ENCODE measurements at places on chromosomes 13 and 19. TPM values are rescaled to one million over a fixed set of nuclear protein-coding genes. Genes with fewer than 3 reads are reported as not detected.

DNA sequence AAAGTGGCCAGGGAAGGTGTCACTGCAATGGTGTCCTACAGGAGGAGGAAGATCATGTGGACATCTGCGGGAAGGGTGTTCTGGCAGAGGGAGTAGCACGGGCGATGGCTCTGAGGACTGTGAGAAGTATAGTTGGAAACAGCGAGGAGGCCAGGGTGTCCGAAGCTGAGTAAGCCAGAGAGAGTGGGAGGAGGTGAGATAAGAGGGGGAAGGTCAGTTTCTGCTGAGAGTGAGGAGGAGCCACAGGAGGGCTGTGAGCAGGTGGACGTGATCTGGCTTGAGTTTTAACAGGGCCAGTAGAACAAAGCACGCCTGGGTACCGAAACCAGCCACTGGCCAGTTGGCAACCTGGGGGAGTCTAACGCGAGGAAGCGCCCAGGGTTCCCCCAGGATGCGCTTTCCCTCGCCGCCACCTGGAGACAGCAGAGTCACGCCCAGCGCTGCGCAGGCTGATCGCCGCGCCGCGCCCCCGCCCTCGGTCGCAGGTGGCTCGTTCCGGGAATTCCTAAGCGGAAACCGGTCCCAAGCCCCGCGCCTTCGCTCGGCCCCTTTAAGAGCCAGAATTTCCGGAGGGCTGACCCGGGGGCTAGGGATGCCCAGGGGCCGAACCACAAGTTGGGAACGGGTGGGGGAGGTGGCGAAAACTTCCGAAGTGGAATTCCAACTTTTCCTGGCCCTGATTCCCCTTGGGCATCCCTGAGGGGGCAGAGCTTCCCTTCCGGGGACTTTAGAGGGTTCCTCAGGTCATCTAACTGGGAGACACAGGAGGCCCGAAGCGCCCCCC, 1.1 kb upstream of the LSR start:
- peak; percentile 91 for DNase-seq

SACS gene
- polyA plus RNA-seq: 12.2 TPM

DNA sequence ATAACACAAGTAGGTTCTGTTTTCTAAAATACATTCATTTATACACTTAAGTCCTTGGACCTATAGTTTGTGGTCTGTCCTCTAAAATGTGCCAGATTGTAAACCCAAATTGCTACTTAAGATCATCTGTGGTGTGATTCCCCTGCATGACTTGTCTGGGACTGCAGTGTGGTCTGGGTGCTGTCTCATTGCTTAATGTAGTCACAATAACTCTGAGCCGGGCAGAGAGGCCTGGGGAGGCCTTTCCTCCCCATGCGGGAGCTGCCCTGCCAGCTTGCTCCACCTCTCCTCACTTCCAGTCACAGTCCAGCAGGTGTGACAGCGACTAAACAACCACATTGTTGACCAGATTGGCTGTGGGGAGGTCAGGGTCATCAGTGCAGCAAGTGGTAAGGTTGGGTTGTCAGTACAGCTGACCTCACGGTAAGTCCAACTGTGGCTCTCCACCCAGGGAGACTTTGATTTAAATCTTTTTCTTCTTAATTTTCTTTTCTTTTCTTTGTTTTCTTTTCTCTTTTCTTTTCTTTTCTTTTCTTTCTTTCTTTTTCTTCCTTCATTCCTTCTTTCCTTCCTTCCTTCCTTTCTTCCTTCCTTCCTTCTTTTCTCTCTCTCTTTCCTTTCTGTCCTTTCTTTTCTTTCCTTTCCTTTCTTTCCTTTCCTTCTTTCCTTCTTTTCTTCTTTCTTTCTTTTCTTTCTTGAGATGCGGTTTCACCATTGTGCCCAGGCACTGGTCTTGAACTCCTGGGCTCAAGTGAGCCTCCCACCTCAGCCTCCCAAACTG, 4.4 kb upstream of the TUBA3C start:
- no peak for DNase-seq

- no peak for DNase-seq
Measured at GRCh38 chr13:27174766-27175455, 3.3 kb upstream of the USP12 start.

GRCh38 chr13:57865600-57866294, 234.2 kb downstream of the PCDH17 start:
- no peak for DNase-seq

DNA sequence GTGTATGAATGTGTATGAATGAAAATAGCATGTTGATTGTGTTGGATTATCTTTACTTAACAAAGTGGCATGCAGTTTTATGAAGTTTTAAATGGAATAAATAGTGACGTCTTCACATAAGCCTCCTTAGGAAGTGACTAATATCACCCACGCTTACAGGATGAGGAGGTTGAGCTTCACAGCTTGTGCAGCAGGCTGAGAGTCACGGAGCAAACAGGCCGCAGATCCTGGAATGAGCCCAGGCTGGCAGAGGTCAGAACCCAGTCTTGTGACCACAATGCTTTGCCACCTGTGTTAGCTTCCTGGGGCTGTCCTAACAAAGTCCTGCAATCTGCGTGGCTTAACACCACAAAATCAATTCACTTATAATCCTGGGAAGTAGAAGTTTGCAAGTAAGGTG, 20.8 kb downstream of the LAIR2 start:
- DNase-seq: no peak

- no peak for DNase-seq
Measured at GRCh38 chr13:113974304-113975281, 717 bp upstream of the C13orf46 start.

DACT3 gene
- 24.5 TPM for polyA plus RNA-seq

ADGRE1 gene
- 0.05 TPM for polyA plus RNA-seq

AMH gene
- polyA plus RNA-seq: 3.2 TPM

NLRP4 gene
- polyA plus RNA-seq: not detected

- no peak for DNase-seq
Measured at GRCh38 chr13:51556740-51557139, 27.5 kb upstream of the WDFY2 start.

- DNase-seq: no peak
Measured at GRCh38 chr19:2428756-2429711, 1.6 kb upstream of the TIMM13 start.

DNA sequence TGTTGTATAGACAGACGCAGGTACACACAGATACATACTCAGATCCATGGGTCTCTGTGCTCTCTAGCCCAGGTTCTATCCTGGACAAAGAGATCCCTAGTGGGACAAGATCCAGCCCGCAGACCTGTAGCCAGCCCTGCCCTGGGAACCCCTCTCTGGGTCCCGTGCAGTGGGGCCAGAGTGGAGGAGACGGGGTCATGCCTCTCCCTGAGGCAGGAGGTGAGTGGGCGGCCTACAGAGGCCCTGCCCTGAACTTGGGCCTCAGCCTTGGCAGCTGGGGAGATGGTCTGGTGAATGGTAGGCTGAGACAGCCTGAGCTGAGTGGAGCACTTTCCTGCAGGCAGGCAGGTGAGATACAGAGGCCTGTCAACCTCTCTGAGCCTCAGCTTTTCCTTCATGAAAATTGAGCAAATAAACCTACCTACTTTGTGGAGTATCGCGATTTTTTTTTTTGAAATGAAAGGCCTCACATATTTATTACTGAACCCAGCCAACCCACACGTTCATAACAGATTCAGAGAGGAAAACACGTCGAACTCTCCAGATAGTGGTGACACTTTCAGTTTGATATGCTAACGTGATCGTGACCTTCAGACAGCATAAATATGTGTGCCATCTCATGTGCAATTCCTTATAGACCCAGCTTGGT, 3.4 kb upstream of the JUND start:
- no peak for DNase-seq

GRCh38 chr13:27341616-27342015, 71.0 kb downstream of the RASL11A start:
- peak; percentile 72 for DNase-seq

DNA sequence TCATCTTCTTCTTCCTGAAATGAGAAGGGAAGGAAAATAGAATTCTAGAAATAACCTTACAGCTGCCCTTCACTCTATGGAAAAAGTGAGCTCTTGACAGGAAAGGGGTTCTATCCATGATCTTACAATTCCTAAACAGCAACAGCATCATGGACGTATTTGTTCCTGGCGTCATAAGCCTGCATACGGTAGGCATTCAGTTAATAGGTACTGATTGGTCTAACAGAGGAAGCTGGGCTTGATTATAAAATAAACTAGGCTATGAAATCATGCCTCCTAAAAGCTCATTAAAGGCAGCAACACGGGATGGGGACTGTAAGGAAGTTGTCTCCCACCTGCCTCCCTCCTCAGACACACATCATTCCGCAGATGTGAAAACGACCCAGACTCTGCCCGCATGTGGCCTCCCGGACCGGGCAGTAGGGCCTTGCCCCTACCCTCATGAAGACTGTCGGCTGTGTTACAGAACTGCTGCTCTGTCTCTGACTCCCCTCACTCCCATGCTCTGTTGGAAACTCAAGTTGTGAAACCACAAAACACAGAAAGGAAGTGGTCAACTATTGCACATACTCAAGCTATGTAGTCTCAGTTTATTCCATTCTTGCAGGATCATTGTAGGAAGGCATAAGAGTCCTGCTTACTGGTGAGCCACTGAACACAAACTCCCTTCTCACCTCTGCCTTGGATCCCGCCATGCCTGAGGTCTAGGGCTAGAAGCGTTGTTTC, 129.8 kb downstream of the DLEU7 start:
- no peak for DNase-seq

GRCh38 chr19:29375429-29376119, 150.2 kb upstream of the VSTM2B start:
- DNase-seq: no peak

- no peak for DNase-seq
Measured at GRCh38 chr13:95505265-95505664, 47.3 kb upstream of the CLDN10 start.

DNA sequence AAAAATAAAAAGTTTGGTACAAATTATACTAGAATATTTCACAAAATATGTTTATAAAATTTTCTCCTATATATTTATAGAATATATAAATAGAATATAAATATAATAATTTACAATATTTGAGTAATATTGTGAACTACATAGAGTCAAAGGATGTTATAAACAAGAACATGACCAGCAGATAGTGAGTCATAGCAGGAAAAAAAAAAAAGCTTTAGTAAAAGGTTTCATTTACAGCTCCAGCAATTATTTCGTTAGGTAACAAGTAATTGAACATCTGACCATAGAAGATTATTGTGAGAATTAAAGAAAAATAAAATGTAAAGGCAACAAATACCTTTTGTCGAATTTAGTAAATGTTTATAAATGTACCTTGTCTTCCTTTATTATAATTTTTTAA, 864.1 kb downstream of the PCDH17 start:
- DNase-seq: no peak

CYP2A7 gene
- polyA plus RNA-seq: 0.40 TPM

HCN2 gene
- 0.32 TPM for polyA plus RNA-seq

DNA sequence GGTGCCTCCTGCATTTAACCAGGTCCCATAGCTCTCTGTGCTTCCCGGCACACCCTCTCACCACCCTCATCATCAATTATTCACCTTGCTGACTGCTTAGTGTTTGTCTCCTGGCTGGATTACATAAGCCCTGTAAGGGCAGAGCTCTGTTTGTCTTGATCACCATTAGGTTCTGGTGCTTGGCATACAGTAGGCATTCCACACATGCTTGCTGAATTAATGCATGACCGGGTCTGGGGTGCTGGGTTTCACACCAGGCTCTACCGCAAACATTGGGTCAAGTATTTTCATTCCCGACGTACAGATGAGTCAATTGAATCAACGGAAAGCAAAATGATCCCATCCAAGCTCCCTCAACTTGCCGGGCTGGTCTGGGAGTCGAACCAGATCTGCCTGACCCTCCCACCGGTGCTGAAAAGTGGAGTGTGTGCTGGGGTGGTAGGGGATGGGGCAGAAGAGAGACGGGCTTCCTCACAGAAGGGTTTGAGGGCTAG, 28.5 kb downstream of the VAV1 start:
- DNase-seq: no peak

- peak; percentile 35 for DNase-seq
Measured at GRCh38 chr19:42606660-42607351, 12.1 kb upstream of the CEACAM8 start.

AXL gene
- 35.4 TPM for polyA plus RNA-seq

PSG3 gene
- 0.13 TPM for polyA plus RNA-seq
